ENCODE measurements at places on chromosomes 2 and 18. TPM values are rescaled to one million over a fixed set of nuclear protein-coding genes. Genes with fewer than 3 reads are reported as not detected.

- no peak for DNase-seq
Observed at GRCh38 chr18:31684279-31685096, at the start of gene B4GALT6. B4GALT6 (minus strand) TSS chr18:31684581; CDS start chr18:31684426, 155 bp downstream.

GRCh38 chr18:27605107-27605834 lies 420.2 kb upstream of the CHST9 start:
- DNase-seq = peak; percentile 18

HOXD12 gene
- not detected for total RNA-seq

- no peak for DNase-seq
Observed at GRCh38 chr2:16644221-16644925, 21.3 kb downstream of the CYRIA start.

EGR4 gene
- total RNA-seq = not detected

IL37 gene
- not detected for total RNA-seq

- DNase-seq = no peak
Observed at GRCh38 chr2:235026649-235027557, 75.1 kb downstream of the SH3BP4 start.

TUBB8B gene
- total RNA-seq = not detected

DNA sequence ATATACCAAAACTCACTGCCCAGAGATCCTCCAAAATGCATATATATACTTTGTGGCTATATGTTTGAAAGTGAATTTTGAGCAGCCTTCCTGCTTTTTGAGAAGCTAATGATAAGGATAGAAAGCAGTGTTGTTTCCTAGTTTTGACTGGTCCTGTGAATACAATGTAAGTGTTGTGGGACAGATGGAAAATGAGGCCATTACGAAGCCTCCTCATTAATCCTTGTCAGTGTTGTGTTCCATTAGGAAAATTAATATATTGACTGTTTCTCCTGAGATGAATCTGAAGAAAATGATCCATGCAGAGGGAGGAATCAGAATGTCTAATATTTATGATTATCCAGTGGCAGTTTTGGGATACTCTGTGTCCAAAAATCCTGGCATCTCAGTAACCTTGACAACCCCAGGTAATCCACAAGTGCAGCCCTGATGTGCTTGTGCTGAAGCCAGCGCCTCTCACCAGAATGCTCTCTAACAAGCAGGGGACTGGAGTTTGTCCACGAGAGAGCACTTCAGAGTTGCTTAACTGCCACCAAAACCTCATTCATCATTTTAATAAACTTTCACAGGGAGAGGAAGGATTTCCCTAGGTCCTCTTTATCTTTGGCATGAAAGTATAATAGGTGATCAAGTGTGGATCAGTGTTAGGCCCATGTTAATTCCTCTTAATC lies 418.6 kb downstream of the CMPK2 start:
- DNase-seq = no peak

GRCh38 chr18:79982736-79983135 lies 5.6 kb downstream of the TXNL4A start:
- DNase-seq = no peak

DNA sequence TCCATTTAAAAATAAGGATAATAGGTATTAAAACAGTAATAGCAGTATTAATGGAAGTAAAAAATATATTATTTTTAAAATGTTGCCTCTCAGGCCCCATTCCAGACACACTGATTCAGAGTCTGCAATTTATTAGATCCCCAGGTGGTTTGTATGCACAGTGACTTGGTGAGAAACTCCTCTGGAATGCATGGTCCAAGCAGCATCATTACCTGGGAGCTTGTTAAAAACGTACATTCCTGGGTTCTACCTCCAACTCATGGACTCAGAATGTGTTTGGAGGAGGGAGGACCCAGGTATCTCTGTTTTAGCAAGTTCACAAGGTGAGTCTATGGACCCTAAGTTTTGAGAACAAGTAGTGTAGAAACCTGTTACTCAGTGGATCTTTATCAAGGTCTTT lies 95.6 kb downstream of the ITGA4 start:
- no peak for DNase-seq

DNA sequence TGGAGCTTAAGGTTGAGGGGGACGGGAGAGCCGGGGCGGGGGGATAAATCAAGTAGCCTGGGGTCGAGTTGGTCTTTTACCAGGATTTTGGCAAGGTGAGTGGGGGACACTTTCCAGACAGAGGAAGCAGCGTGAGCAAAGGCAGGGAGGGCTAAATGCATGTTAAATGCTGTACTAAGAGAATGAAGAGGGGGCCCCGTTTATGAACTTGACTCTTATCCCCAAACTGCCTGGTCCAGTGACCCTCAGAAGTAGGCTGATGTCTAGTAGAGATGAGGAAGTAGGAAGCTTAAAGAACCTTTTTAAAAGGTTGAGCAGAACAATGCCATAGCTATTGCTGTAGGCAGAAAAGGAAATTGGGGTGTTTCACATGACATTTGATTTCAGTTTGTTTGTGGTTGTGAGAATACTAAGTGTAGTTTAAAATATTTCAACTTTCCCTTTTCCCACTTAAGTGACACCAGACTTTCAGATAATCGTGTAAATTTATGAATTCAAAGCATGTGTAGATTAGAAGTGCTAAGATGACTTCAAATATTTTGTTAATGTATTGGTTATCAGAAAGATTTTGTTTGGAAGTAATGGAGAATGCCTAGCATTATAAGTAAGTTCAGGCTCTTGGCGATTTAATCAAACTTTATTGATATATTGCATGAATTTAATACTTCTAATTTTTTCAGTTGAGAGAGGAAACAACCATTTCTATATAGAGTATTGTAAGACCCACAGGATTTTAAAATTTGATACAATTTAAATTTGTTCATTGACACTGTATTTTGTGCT lies 1.8 kb downstream of the REL start:
- no peak for DNase-seq

DNA sequence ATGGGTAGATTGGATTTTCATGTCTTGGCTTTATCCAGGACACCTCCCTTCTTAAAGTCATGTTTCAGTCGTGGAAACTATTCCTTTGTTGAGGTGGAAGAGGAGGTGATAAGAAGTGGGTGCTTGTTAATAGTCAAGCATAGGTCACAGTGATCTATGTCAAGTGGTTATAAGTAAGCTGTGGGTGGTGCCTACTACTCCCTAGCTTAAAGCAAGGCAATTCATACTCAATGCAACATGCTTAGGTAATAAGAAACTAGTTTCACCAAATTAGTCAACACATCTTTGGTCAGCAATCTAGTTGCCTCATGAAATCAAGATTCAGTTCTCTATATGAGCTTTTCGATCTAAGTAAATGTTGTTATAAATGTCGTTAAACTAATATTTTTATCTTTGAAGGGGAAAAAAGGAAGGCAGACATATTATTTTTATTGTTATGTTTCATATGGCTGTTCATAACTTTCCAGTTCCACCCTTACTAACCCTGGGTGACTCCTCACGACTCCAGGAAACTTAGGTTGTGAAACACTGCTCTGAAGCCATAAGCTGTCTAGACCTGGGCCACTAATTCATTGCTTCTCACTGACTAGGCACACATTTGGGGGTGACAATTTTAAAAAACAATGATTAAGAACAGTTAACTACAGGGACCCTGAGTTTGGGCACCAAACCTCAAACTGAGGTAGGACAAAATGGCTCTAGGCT lies 5.8 kb upstream of the ABCB11 start:
- DNase-seq = no peak

SERPINB10 gene
- total RNA-seq = not detected

GRCh38 chr2:68719912-68720311 lies 14.7 kb upstream of the ARHGAP25 start:
- DNase-seq = no peak

PTPN18 gene
- 29.6 TPM for total RNA-seq

GRCh38 chr2:188813315-188813714 lies 160.9 kb upstream of the COL3A1 start:
- DNase-seq = no peak

GRCh38 chr2:223865907-223866508 lies 28.6 kb upstream of the AP1S3 start:
- no peak for DNase-seq

All from uterus (tissue), 4 donors.